Cerebellar nuclear complex (tissue), 1 donor: ENCODE measurements at places on chromosomes 2 and 18.

- DNase-seq, result no peak
These were observed 1.5 kb upstream of the KLHL30 start for GRCh38 chr2:238136820-238137537.

GRCh38 chr18:46343931-46344372 lies 239.8 kb downstream of the HAUS1 start:
- DNase-seq, result no peak

- DNase-seq, result no peak
These were observed 12.0 kb downstream of the AMMECR1L start for GRCh38 chr2:127873707-127874303.

GRCh38 chr2:150107816-150108215 lies 379.7 kb downstream of the RND3 start:
- DNase-seq, result no peak

DNA sequence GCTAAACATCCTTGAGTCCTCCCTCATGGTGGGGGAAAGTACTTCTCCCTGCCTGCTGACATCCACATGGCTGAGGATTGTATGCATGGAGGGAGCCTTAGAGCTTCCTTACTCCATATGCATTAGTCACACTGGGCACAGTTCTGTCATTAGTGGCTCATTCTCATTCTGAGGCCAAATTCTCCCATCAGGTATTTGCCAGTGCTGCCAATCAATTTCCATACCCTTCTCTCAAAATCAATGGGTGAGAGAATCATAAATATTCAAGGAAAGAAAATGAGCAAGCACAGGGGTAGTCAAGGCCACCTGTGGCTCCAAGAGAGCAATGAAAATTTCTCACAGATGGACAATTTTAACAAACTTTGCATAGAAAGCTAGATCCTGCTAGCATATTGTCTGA lies 422.6 kb upstream of the SETBP1 start:
- no peak for DNase-seq

GRCh38 chr2:231181860-231182512 lies 16.4 kb upstream of the ARMC9 start:
- DNase-seq, result no peak

- DNase-seq, result no peak
These were observed 171.0 kb downstream of the ZBTB7C start for GRCh38 chr18:48238206-48238605.

DNA sequence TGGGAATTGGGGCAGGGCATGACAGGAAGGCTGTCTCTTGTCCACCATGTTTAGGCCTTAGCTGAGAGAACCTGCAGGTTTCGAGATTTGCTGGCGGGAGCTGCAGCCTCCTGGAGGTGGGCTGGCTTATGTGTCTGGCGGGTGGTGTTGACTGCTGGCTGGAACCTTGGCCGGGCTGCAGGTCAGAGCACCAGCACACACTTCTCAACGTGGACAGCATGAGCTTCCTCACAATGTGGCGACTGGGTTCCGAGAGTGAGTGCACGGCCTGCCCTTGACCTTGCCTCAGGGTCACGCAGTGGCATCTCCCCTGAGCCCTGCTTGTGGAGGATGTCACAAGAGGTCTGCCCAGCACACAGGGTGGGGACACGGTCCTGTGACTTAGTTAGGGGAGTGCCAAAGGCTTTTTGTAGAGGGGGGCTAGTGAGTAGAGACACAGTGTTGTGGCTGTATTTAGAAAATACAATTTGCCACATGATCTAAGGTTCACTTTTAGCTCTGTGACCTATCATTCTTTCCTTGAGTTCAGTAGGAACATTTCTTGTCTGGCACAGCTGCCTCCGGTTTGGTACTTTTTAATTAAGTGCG lies 134.8 kb downstream of the SEPTIN10 start:
- no peak for DNase-seq

DNA sequence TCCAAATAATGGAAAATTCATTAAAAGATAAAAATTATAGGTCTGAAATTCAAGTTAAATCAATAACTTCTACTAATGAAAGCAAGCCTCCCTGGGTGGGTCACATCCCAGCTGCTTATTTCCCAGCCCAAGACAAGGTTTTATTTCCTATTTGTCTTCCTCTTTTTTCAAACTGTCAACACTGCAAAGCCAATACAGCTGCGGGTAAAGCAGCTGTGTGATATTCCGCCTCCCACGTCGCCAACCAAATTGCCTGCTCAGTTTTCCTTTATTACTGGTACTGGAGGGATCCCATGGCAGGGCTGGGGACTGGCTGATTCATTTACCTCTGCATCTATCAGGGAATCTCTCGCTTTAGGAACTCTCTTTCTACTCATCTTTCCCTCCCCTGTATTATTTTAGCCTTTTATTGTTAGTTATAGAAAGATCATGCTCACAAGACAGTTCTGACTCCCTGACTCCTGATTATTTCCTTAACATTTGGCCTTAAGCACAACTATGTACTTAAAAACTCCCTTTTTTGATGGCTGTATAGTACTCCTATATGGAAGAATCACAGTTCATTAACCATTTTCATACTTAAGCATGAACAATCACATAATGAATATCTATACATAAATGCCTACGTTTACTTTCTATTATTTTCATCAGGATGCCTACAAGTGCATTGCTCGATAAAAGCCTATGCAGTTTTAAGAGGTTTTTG lies 253.1 kb downstream of the CDCA7 start:
- DNase-seq, result no peak

DNA sequence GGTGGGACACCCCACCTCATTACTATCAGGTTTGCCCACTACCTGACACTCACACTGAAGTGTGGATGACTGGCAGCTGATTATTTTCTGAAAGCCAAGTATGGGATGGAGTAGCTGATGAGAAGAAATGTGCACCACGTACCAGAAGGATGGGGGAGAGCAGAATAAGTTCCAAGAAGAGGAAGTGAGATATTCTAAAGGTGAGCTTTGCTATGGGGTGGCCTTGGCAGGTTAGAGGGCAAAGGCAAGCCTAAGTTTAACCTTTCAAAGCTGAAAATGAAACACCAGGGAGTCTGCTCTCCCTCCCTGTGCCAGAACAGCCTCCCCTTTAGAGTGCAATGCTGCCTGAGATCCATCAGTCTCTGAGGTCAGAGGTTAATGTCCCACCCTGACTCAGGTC lies 196.1 kb upstream of the OSR1 start:
- no peak for DNase-seq

DNA sequence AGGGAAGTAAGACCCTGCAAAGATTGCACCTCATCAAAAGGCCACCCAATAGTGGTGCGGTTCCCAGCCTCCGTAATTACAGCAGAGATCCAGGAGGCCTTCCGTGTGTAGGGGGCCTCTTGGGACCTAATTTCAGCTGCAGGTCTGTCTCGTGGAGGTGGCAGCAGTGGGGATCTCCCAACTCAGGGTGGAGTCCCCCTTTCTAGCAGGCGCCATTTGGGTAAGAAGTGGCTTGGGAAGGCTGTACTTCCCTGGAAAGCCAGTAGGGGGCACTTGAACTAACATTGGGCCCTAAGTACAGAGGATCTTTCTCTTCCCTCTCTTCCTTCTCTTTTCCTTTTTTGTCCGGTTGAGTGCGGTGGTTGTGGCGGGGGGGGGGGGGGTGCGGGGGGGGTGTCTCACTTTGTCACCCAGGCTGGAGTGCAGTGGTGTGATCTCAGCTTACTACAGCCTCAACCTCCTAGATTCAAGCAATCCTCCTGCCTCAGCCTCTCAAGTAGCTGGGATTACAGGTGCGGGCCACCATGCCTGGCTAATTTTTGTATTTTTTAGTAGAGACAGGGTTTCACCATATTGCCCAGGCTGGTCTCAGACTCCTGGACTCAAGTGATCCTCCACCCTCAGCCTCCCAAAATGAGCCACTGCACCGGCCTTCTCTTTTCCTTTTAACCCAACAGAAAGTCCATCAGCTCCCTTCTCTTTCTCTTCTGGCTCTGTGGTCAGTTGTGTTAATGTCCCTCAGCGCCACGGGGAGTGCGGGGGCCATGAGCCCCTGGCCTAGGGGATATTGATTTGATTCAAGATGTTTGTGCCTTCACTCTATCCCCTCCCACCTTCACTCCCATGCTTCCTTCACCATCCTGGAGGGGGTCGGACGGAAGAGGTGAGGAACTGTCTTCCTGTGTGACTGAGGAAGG lies 32.0 kb downstream of the CENPO start:
- DNase-seq, result no peak

DNA sequence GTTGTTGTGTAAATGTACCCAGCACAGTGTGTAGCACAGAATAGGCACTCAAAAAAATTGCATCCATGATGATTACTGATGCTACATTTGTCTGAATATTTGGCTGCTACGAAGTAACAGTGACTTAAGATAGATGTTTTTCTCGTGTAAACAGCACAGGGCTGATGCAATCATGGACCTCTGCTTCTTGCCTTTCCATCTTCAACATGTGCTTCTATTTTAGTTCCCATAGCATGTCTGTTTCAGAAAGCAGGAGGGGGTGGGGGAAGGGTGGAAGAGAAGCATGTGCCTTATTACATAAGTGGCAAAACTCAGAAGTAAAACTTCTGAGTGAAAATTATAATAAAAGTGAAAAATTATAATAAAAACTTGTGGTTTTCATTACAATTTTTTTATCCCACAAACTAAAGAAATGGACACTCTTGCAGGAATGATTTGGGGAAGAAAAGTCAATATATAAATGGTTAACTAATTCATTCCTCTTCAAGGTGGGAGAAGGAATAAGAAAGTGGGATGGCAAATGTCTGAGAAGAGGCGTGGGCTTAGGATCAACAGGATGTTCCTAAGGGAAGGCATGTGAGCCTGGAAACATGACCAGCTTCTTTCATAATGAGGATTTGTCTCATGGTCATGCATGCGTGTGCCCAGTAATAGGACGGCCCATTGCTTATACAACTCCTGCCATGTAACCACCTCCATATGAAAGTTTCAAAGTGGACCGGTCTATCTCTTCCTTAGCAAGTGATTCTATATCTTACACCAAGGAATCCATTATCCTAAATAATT lies 27.2 kb downstream of the CCBE1 start:
- no peak for DNase-seq

DNA sequence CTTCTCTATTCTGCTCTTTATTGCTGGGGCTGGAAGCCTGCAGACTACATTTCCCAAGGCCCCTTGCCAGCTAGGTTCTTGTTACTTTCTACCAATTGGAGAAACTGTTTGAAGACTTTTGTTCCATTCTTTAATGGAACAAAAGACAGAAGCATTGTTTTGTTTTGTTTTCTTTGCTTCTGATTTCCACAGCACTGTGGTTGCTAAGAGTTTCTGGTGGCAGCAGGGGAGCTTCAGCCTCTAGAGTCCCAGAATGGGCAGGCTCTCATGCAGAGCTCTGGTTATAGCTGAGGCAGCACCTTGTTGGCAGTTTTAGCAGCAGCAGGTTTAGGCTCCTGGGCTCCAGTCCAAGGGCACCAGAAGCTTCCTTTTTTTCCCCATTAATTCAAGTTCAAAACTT lies 234.3 kb downstream of the ETAA1 start:
- no peak for DNase-seq

GRCh38 chr2:150787353-150788093 lies 300.1 kb upstream of the RND3 start:
- DNase-seq, result no peak
